GM23248 (cell line): ENCODE measurements at places on chromosomes 3 and 15.
A peak's percentile ranks its signal among the peaks of the same experiment; 100 is the strongest.

GRCh38 chr3:150889106-150889505 is 16.1 kb downstream of the MINDY4B start:
- DNase-seq: no peak

GRCh38 chr3:143380449-143380848 is 260.9 kb downstream of the CHST2 start:
- DNase-seq: no peak

- DNase-seq: peak; percentile 35
Measured at GRCh38 chr3:150090877-150091276, 120.2 kb upstream of the PFN2 start.

GRCh38 chr3:186099178-186099577 is 9.7 kb downstream of the ETV5 start:
- peak; percentile 79 for DNase-seq

- DNase-seq: peak; percentile 59
Measured at GRCh38 chr3:124034016-124034843, 42.3 kb upstream of the ROPN1 start.

DNA sequence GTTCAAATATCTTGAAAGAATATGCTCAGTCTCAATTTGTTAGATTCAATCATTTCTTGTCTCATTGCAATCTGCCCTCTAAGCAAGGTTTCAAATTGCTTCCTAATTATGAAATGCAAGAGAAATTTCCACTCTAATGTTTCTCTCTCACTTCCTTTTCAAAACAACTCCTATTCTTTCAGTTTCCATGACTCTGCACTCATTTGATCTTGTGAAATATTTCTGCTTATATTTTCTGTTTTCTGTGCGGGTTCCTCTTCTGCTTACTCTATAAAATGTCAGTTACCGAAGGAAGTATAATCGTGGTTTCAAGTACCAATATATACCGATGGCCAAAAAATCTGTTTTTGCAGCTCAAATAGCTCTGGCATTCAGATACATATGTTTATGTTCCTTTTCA is 521.9 kb upstream of the NAALADL2 start:
- no peak for DNase-seq
